ENCODE measurements at places on chromosomes 2 and 18. TPM values are rescaled to one million over a fixed set of nuclear protein-coding genes. Genes with fewer than 3 reads are reported as not detected.
A peak's percentile ranks its signal among the peaks of the same experiment; 100 is the strongest.

DNA sequence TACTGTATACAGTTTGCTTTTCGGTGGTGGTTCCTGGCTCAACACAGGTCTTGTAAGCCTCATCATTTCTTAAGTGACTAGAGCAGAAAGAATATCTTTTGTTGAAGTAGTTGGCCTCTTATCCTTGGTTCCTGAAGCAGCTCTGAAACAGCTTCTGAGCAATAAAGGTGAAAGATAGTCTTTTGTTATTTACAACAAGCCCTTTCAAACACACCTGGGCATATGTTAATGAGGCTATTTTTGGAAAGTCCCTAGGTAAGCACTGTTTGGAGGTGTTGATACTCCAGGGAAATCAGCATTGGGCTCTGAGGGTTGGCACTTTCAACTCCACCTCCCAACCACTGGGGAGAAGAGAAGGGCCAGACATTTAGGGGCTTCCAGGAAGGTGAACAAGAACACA is 211.0 kb downstream of the MCFD2 start:
- DNase-seq: peak; percentile 76

The HIBCH gene
- total RNA-seq: 29.7 TPM

The SPEG gene
- 26.7 TPM for total RNA-seq

The PIEZO2 gene
- 7.3 TPM for total RNA-seq

The MC4R gene
- not detected for total RNA-seq

GRCh38 chr2:27088634-27089033 is 2.1 kb downstream of the KHK start:
- no peak for DNase-seq
